LNCaP clone FGC (cell line): ENCODE measurements at places on chromosomes 1 and 21.

GRCh38 chr1:183593356-183593755, 3.1 kb upstream of the NCF2 start:
- no peak for DNase-seq

- DNase-seq = no peak
Measured at GRCh38 chr1:8374812-8375211, 56.9 kb downstream of the SLC45A1 start.

- DNase-seq = no peak
Measured at GRCh38 chr1:145936247-145936646, 9.0 kb upstream of the RBM8A start.

DNA sequence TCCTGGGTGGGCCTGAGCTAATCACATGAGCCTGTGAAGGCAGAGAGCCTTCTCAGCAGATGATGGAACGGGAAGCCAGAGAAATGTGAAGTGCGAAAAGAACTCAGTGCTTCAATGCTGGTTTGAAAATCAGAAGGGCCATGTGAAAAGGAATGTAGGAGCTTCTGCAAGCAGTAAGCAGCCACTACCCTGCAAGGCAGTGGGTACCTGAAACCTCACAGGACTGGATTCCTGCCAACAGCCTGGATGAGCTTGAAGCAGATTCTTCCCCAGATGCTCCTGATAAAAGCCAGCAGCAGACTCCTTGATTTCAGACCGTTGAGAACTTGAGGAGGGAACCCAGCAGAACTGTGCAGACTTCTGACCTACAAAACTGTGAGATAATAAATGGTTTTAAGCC, 158.6 kb downstream of the SYT2 start:
- no peak for DNase-seq

GRCh38 chr1:172719694-172720138, 60.8 kb downstream of the FASLG start:
- no peak for DNase-seq

- no peak for DNase-seq
Measured at GRCh38 chr1:108007070-108007469, 42.1 kb upstream of the VAV3 start.

- peak; percentile 90 for DNase-seq
Measured at GRCh38 chr1:12407050-12407961, 177.5 kb downstream of the VPS13D start.

GRCh38 chr1:61746813-61747212, 4.5 kb downstream of the PATJ start:
- DNase-seq = no peak

DNA sequence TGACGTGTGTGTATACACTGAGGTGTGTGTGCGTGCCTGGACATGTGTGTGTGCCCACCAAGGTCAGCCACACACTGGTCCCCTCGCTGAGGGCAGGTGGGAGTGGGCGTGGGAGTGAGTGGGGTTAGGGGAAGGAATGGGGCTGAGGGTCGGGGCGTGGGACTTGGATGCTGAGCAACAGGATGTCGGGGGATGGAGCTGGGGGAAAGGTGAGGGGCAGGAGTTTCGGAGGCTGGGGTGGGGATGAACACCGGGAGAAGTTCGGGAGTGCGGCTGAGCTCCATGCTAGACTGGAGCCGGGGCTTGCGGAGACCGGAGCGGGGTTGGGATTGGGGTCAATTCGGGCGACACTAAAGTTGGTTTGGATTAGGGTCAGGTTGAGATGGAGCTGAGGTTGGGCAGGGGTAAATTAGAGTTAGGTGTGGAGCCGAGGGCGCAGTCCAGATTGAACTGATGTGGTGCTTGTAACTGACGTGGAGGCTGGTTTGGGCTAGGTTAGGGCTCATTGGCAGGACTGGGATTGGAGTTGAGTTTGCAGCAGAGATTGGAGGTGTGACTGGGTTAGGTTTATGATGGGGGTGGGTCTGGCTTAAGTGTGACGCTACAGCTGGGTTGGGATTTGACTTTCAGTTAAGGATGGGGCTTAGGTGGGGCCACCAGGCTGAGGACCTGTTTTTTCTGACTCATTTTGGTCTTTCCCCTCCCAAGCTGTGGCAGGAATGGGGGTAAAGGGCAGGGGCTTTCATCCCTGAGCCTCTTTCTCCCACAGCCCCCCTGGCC, 3.3 kb upstream of the GUCA2A start:
- no peak for DNase-seq

GRCh38 chr1:84877592-84877991, 15.4 kb downstream of the LPAR3 start:
- no peak for DNase-seq
